ENCODE measurements at places on chromosomes 4 and X.
A peak's percentile ranks its signal among the peaks of the same experiment; 100 is the strongest.

DNA sequence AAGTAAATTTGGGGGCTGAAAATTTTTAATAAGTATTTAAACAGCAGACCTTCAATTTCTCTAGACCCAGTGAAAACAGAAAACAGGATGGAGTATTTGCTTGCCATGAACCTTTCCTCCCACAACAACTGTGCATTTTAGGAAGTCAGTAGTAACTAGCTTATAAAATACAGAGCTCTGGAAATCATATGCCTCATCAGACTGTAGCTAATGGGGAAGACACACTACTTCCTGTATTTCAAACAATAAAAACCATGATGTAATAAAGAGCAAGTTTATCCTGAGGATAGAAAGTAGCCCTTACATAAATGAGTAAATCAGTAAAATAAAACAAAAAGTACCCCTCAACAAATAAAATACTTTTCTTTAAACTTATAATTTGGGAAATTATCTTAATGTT, 280.1 kb upstream of the ZFP42 start:
- no peak for DNase-seq

GRCh38 chr4:189279188-189279587, 661.5 kb upstream of the FRG1 start:
- peak; percentile 21 for DNase-seq

DNA sequence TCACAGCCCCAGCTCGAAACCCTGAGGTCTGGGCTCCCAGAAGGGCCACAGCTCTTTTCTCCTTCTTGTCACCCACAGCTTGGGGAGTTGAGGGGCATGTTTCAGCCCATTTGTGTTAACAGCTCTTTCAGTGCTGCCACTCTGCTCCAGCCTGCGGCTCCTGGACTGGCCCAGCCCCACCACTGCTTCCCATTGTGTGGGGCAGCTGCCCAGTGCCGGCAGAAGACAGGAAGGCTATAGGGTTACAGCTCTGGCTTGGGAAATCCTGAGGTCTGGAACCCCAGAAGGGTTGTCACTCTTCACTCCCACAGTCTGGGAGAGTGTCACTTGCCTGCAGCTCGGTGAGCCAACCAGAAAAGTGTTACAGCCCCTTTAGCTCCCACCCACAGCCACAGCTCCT, 7.0 kb upstream of the HNRNPD start:
- DNase-seq = no peak

- peak; percentile 40 for DNase-seq
Observed at GRCh38 chrX:16162391-16162790, 4.9 kb upstream of the MAGEB17 start.

DNA sequence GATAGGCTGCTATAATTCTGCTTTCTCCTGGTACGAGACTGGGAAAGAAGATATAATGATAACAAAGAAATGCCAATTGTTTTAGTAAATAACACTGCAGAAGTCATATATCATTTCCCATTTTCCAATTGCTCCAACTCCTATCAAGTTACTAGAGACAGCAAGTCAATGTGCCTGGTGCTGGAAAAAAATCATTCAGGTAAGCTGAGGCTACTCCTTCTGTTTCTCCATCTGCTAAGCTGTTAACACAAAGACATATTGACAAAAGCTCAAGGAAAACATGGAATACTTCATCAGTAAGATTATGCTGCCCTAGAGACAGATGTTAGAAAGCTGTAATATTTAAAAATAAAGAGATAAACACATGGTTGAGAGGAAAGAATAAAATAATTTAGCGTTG, 10.0 kb downstream of the NAA11 start:
- no peak for DNase-seq

DNA sequence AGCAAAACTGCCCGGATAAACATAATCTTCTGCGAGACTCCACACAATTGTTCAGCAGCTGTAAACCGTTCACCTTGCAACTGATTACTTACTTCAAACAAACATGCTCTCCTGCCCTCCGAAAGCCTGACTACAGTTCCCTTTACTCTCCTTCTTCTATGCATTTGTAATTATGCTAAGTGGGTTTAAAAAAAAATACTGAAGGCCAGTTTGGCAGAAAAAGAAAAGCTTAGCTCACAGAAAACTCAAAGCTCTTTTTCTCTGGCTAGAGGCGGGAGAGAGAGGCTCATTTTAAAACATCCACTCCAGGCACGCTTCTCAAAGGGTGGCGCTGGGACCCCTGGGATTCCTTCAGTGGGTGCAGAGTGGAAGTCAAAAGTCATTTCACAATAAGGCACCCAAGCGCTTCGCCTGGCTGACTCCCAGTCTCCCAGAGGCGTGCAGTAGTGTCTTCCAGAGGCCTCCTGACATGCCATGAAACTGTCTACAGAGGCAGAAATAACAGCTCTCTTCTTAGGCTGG, 1.9 kb downstream of the DHRSX start:
- peak; percentile 37 for DNase-seq

DNA sequence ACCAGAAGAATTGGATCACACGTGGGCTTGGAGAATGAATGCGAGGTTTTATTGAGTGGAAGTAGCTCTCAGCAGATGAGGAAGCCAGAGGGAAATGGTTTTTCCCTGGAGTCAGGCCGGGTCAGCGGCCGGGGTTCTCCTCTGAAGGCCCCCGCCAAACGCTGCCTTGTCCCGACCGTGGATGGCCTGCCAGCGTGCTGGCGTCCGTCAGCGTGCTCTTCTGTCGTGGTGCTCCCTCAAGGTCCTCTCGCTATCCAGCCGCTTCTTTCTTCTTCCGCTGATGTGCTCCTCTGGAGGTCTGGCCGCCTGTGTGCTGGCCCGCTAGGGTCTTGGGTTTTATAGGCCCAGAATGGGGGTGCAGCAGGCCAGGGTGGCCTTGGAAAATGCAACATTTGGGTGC, 632.2 kb downstream of the TRAM1L1 start:
- DNase-seq = no peak

DNA sequence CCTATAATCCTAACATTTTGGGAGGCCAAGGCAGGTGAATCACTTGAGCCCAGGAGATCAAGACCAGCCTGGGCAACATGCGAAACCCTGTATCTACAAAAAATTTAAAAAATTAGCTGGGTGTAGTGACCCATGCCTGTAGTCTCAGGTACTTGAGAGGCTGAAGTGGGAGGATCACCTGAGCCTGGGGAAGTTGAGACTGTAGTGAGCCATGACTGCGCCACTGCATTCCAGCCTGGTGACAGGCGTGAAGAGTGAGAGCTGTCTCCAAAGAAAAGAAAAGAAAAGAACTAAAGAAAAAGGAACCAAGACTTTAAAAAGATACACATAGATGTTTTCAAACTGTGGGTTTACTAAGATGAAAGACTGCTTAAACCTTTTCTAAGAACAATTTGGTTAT, 129.0 kb downstream of the SPCS3 start:
- peak; percentile 31 for DNase-seq

DNA sequence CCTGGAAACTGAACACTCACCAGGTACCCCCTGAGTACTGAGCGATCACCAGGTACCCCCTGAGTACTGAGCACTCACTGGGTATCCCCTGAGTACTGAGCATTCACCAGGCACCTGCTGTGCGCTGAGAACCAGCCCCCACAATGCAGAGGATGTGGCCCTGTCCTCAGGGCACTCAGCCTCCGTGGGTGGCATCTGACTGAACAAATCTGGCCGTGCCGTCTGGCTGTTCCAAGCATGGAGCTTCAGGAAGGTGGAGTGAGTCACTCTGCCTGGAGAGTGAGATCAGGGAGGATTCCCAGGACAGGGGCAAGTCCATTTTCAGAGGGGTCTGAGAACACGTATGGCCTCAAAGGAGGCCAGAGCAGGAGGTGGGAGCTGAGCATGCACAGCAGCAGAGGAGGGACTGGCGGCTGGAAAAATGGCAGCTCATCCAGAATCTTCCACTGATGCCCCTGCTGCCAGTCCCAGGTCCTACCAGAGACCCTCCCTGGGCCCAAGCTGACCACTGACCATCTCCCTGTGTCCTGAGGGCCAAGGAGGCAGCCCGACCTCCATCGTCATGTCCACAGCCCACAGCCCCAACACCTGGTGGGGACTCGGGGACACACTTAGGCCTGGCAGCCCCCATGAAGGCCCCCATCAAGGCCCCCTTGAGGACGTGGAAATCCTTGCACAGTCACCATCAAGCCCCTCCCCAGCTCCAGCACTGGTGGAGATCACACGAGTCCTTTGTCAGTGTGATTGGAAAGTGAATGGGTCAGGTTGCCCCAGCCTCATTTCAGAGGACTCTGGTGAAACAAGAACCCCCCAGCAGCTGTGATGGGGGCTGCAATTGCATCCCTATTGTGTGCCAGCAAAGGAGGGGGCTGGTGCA, 94.1 kb downstream of the HMX1 start:
- no peak for DNase-seq

DNA sequence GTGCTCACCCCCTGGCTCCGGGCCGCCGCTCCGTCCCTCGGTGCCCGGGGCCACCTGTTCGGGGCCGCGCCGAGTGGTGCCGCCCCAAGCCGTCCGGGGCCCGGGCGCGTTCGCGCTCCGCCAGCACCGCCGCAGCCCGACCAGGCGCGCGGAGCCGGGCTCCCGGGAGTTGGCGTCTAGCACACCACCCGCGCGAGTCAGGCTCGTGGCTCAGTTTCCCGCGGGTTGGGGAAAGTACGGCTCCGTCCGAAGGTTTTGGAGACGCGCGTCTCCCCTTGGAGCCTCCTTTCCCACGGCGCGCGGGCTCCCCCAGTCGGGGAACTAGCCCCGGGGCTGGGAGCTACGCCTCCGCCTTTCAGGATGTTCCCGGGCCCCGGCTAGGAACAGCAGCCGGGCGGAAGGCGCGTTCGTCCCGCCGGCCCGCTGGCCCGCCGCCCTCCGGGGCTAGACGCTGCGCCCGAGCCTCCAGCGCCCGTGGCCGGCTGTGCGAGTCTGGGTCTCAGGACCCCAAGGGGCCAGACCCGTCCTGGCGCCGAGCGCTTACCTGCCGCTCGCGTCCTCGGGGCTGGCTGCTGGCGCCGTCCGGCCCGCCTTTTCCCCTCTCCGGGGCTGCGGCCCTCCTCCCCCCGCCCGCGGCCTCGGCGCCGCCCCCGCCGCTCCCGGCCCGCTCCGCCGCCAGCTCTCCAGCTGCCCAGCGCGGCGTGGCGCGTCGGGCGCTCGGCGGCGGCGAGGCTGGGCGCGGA, at the start of gene ADGRG2:
Gene ADGRG2, minus strand, starts transcription at position 571 of the 743 bp plus-strand sequence. CDS start 53,634 bp downstream, outside the sequence.
- peak; percentile 22 for DNase-seq

GRCh38 chrX:111597967-111598366, 83.0 kb upstream of the ALG13 start:
- DNase-seq = no peak

DNA sequence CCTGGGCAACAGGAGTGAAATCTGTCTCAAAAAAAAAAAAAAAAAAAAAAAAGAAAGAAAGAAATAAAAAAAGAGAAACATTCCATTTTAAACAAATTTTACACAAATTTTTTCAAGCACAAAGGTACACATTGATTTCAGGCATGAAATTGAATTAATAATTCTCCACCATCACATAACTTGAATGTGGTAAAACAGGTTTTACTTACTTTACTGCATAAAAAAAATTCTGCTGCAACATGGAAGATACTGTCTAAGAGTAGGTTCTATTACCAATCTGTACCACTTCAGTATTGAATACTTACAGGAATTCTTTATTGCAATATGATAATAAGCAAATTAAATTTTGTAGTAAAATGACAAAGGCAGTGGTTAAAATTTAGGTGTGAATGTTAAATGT, 271.6 kb upstream of the ARSJ start:
- no peak for DNase-seq

DNA sequence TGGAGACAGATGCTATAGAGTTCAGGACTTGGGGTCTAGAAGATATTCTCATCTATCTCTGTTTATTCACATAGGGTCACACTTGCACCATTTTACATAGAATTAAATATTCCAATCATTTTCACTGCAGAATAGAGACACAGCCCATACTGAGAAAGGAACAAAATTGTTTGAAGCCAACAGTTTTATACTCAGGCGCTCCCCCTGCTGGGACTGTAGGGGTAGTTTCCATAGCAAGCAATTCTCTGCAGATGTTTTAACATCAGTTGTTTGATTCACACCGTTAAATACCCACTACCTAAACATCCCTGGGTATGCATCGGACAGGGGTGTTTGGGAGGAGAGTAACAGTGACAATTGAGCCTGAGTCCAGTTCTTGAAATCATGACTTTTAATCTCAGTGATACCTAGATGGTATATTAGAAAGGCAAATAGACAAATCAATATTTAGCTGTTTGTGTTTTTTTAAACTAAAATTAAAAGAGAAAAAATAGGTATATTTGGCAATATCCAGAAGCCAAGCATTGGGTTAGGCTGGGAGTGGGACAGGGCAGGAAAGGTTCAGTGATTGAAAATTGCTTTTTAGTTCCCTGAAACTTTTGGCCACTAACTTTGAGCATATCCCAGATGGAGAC, 33.8 kb downstream of the LONRF3 start:
- DNase-seq = peak; percentile 49

- DNase-seq = no peak
Observed at GRCh38 chr4:168908851-168909273, 101.2 kb downstream of the CBR4 start.

DNA sequence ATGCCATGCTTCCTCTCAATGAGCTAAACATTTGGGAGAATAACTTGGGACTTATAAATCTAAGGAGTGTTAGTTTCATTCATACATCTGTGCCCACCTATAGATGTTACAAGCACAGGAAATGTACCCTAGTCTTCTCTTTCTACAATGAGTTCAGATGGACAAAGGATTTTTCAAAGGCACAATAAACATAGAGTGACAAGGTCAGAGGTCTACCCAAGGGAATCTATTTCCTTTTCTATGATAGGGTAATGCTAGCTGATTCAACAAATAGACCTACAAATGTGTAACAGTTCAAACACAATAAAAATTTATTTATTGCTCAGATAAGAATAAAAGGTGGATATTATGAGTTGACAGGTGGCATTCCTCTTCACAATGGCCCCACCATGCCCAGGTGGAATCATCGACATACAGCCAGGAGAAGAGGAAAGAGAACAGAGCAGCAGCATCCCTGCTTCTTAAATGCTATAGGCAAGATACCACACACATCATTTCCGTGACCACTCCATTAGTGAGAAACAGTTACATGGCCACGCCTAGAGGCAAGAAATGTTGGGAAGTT, 421.8 kb downstream of the HNRNPD start:
- no peak for DNase-seq

- no peak for DNase-seq
Observed at GRCh38 chr4:109020861-109021260, 258.0 kb upstream of the ETNPPL start.

GRCh38 chr4:1317177-1318045, 27.7 kb downstream of the MAEA start:
- DNase-seq = no peak

- no peak for DNase-seq
Observed at GRCh38 chr4:62133977-62134376, 933.9 kb downstream of the ADGRL3 start.

- no peak for DNase-seq
Observed at GRCh38 chr4:184807256-184807655, 18.5 kb downstream of the ACSL1 start.

GRCh38 chr4:166421556-166422156, 548.6 kb downstream of the TLL1 start:
- DNase-seq = no peak

Measured in mesendoderm (in vitro differentiated cells).